H54 (cell line): ENCODE measurements at places on chromosomes 13 and 19.

DNA sequence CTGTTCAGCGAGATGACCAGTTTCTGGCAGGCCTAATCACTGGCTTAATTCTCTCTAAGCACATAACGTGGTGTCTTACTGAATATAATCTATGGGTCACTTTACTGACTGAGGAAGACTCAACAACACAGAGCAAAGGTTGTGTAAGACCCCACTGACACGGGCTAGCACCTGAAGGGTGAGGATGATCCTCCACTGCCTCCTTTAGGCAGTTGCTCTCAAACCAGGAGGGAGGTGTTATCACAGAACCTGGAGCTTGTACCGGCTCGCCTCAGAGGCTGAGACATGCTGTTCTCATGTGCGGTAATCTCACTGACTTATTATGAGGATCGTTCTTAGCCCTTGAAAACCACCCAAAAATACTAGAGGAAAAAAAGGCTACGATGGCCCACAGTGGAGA is 28.3 kb downstream of the RCBTB2 start:
- no peak for DNase-seq

DNA sequence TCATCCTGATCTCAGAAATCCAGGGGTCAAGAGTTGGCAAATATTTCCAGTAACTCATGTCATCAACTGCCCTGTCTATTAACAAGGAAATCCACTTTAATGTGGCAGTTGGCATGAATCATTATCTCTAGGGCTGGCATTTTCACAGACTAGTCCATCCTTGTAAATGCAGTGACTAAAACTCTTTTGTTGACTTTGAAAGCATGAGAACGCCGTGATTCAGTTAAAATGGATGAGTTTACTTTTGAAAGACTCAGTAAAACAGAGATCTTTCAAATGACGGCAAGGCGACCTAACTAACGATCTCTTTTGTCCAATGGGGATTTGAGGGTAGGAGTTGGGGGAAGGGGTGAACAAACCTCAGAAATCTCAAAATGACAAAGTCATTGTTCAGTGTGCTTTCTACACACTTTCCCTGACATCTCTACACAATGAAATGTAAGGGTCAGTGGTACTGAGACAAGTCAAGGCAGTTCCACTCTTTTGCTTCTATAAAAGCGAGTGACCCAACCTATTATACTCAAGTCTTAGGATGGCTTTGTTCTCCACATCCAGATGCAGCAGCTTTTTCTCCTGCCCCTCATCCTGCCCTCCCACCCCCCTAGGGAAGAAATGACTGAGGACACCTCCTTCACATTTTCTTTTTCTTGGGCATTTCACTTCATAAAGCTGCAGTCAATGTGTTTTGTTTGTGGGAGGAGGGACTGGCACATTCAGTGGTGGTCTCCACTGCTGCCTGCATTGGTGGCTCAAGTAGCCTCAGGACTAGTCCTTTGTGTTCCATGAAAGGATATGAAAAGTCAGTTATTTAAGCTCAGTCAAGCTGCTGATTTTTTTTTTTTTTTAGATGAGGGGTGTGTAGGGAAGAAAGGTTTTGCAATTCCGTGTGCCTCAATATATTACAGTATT is 200.5 kb downstream of the ABCC4 start:
- peak; percentile 45 for DNase-seq

- DNase-seq, result no peak
Measured at GRCh38 chr19:31231237-31231636, 118.0 kb downstream of the TSHZ3 start.

DNA sequence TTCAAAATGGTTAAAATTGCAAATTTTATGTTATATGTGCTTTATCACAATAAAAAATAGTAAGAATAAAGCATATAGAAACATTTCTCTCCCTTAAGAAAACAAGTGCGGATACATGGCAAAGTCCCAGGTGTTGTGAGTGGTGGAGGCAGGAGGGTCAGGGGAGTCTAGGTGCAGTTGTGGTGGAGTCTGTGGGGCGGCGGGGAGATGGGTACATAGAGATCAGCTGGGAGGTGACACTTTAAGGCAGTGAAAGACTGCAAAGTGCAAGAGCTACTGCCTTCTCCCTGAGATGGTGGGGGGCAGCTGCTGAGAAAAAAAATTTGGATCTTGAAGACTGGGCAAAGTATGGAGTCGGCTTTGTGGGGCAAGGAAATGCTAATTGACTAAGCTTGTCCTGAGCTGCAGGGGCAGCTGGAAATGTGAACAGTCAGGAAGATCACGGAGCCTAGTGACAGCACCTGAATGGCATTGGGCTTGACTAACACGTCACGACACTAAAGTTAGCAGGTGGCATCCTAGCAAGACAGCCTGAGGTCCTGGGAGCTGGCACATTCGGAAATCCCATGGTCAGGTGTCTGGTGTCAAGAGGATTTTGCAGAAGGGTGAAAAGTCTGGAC is 72.9 kb upstream of the IRS2 start:
- no peak for DNase-seq

- DNase-seq, result no peak
Measured at GRCh38 chr19:52691737-52692136, 43.1 kb downstream of the ZNF611 start.

DNA sequence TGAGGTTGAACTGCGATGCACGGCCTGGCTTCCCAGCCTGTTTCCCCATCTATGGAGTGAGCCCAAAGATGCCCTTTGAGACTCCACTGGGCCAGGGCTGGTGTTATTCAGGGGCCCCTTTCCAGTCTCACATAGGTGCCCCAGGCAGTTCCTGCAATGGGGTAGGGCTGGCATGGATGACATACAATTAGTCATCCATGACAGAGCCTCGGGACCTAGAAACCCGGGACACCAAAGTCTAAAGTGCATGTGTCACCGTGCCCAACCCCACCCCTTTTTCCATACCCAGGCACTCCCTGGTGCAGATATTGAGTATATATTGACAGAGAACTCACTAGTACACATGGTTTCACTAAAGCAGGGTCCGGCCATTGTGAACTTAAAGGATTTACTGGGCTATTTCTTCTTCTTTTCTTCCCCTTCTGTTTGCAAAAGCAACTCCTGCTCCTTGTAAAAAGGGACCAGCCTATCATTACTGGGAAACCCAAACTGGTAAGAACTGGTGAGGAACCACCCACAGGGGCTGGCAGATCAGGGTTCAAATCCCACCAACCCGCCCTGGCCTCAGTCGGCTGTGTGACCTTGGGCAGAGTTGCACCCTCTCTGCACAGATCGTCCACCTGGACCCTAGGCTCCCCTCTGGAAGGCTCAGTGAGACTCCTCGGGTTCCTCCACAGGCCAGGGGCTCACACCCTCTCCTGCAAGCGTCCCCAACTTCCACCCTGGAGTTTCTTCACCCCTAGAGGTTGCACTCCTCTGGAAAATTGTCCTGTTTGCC is 2.7 kb downstream of the B3GNT3 start:
- peak; percentile 89 for DNase-seq

- DNase-seq, result no peak
Measured at GRCh38 chr13:40306817-40307216, 359.6 kb downstream of the FOXO1 start.

GRCh38 chr19:56360841-56361240 is 32.5 kb downstream of the ZNF582 start:
- no peak for DNase-seq

- no peak for DNase-seq
Measured at GRCh38 chr13:64704121-64704649, 2526.0 kb downstream of the PCDH9 start.

DNA sequence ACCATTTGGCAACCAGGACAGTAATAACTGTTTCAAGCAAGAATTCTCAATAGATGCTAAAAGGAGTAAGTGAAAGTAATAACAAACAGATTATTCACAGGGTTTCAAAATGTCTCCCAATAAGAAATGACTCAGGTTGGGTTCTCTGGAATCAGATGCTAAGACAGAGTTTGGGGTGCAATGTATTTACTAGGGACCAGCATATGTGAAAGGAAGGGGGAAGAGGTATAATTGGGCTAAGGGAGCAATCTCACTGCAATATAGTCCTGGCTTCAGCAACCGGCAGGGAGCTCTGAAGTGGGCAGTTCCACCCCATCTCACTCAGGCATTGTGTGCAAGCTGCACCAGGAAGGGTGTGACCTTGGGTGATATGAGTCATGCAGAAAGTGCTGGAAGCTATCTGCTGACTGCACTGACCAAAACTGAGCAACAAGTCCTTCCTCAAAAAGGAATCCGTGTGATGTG is 23.4 kb downstream of the ZDHHC20 start:
- DNase-seq, result peak; percentile 26

DNA sequence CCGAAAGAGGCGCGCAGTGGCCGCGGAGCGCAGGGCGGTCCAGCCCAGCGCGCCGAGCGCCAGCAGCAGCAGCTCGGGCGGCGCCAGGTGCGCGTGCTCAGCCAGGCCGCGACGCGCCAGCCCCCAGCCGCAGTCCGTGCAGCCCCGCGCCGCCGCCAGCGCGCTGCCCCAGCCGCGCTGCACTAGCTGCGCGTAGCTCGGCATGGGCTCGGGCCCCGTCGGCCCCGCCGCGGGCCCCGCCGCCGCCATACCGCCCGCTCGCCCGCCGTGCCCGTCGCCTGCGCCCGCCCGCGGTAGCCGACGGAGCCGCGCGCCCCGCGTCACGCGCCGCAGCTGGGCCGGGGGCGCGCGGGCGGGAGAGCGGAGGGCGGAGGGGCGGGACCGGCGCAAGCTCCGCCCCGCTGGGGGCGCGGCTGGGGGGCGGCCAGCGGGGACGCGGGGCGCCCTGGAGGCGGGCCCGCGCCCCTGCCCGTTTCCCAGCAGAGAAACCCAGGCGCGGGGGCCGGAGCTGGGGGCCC is at the start of gene CERS1:
TSS of gene CERS1 (minus strand) at position 335 of the 518 bp plus-strand sequence. CDS start at position 249, 86 bp downstream.
- DNase-seq, result no peak

DNA sequence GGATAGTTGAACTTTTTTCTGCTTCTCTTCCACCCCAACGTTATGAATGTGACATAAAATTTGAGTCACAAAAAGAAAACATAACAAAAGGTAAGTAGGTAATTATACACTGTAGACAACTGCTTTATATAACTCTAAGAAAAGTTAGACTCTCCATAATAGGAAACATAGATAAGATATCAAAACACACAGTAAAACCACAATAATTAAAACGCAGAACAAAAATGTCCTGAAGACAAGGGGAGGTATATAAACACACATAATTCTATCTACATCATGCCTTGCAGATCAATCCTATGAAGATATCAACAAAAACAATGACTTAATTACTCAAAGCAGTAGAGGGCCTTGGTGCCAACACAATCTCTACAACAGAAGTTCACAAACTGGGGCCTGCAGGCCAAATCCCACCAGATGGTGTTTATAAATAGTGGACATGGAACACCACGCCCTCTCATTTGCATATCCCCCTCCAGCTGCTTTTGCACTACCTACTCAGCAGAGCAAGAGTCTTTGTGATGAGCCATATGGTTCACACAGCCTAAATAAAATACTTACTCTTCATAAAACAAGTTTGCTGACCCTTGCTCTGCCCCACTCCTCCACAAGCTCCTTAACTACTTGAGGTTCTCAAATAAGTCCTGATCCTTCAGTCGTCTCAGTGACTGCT is 254.7 kb downstream of the KLF12 start:
- DNase-seq, result no peak

DNA sequence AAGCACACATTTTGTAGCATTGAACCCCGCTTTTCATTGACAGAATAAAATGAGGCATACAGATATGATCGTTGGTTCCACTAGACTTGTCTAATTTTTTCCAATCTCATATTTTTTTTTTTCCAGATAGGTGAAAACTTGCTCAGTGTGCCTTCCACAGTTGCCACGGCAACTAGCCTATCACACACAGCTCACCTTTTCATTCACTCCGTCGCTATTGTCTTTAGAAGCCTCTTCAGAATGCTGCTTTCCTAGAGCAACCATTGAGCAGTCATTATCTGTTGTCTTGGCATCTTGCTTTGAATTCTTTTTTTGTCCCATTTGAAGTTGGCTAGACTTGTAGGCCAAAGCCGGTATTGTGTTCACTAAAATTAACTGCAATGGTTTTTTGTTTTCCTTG is 37.7 kb upstream of the ESD start:
- no peak for DNase-seq

DNA sequence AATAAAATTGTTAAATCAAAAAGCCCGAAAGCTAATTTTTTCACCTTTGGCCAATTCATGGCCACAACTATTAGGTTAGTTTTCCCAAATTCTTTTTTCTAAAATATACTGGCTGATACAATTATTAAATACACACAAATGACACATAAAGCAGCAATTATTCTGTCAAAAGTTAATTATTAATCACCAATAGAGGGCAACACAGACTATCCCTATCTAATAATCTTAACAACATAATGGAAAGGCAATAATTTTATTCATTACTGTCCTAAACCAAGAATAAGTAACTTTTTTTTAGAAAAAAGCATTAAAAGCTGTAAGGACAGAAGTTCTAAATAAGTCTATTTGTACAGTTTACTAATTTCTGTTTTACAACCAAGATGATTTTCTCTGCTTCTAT is 51.7 kb downstream of the KATNAL1 start:
- DNase-seq, result no peak
